Neural progenitor cell (in vitro differentiated cells): ENCODE measurements at places on chromosomes 16 and 17.

DNA sequence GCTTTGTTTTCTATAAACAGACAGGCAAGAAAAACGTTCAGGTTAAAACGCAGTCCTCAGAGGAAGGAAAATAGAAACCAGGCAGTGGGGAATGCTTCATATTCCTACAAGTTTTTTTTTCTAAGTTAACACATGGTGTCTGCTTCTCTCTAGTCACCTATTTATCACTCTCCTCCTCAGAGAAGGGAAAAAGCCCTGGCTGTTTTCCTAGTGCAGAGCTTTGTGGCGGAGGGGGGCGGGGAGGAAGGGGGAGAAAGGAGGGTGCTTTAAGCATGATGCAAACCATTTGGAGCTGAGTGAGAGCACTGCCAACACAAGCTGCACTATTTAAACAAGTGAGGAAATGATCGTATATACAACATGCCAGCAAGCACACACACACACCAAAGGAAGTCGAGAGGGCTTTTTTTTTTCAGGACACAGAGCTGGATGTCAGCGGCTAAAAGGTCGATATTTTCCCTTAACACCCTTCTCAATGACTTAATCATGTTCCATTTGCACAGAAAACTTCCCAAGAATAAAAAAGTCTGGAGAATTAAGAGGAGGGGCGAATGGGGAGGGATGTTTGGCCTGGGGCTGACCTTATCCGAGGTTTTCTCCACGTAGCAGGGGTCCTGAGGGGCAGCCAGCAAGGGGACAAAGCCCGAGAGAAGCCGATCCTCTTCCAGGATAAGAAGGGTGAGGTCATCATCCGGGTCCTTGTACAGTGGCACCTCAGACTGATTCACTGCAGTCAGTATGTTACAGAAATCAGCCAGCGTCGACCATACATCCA, 117.4 kb downstream of the HIC1 start:
- DNase-seq: peak; percentile 27

DNA sequence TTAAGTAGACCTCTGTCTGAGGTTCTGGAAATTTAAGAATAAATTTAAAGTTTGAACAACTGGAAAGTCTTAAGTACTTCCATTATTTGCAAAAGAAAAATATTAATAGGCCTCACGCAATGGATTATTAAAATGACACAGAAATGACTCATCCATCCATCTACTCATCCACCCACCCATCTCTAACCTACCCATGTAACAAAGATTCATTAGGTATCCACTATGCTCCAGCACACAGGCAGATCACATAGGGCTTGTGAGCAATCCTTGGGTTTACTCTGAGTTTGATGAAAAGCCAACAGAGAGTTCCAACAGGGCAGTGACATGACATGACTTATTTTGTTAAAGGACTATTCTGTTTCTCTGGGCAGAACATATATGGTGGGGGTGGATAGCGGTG, 93.3 kb downstream of the HELZ start:
- DNase-seq: no peak

GRCh38 chr16:10494343-10495030, 85.9 kb downstream of the EMP2 start:
- DNase-seq: no peak

- DNase-seq: peak; percentile 68
Measured at GRCh38 chr17:49498029-49498615, 3.0 kb downstream of the NGFR start.

DNA sequence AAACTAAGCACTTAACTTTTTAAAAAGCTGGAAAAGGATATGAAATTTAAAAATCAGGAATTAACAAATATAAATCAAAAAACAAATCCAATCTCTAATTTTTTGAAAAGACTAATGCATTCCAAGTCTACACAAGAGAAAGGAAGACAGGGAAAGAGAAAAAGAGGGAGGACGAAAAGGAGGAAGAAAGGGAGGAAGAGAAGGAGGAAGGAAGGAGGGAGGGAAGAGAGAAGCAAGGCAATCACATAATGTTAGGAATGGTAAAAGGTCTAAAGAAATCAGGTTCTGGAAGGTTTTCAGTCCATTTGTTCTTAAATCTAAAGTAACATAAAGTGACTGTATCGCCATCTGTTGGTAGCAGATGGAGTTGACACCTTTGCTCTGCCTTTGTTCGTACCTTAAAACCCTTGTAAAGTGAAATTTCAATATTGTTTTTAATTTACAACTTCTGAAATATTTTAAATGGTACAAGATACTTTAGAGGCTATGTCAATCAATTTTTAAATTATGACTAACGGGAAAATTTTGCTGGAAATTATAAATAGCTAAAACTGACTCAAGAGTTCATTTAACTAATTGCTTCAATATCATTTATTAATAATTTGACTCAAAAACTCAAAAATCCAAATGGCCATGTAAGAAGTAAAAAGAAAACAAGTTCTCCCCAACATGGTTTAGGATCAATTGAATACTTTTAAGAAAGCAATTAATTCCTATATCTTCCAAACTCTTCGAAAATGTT, 20.4 kb upstream of the CDYL2 start:
- peak; percentile 71 for DNase-seq

DNA sequence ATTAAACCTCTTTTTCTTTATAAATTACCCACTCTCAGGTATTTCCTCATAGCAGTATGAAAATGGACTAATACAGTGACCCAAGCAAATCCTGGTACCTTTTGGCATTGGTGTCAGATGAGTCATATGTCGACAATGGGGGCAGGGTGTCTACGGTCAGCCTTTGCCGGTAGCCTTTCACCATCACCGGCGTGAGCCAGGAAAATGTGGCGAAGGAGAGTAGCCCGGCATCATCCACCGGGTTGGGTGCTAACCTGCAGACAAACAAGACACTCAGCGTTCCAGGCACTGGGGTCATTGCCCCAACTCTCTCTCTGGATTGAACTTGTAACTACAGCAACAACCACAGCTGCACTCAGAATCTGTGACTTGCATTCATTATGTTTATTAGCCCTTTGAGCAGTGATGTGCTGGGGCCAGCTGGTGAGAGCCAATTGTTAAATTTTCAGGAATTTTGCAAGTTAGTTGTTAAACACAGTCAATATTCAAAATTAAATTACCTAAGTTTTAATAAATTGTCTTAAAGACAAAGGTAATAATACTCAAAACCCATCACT, 11.9 kb downstream of the ABCC12 start:
- no peak for DNase-seq

- DNase-seq: no peak
Measured at GRCh38 chr16:21279501-21279900, 1.4 kb upstream of the CRYM start.

DNA sequence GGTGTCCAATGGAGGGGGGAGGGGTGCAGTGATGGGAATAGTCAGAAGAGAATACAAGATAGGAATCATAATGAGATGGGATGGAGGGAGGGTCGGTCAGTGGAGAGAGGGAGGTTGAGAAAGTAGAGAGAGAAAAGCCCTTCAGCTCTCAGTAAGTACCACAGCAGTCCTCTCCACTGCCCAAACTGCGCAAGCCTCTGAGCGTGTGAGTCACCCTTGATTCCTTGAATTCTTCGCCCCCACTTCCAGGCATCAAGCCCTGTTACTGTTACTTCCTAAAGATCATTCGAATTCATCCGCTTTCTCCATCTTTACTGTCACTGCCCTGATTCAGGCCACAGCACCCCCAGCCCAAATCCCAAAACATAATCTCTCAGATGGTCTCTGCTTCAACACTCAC, 2.5 kb downstream of the GUCY2D start:
- no peak for DNase-seq

GRCh38 chr16:28104404-28104803, 40.9 kb upstream of the GSG1L start:
- no peak for DNase-seq

- DNase-seq: no peak
Measured at GRCh38 chr16:49120631-49121030, 161.0 kb downstream of the CBLN1 start.

GRCh38 chr17:79017546-79018369, 6.2 kb upstream of the C1QTNF1 start:
- no peak for DNase-seq

GRCh38 chr17:8056232-8056975, 17.5 kb downstream of the ALOX15B start:
- no peak for DNase-seq

DNA sequence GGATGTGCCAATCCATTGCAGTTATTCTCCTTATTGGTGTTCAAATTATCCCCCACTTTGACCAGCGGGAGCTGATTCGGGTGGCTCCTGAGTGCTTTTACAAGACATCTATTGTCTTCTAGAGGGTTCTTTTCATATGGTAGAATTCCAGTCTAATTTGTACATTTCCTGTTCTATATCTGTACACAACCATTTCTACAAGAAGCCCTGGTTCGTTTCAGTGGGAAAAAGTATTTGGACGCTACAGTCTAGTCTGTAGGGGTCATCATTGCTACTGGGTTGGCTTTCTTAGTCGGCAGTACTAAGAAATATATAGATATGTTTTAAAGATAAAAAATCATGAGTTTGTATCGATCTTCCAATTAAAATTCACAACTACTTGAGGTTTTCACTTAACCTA, 262.6 kb downstream of the MAP2K6 start:
- DNase-seq: no peak

- no peak for DNase-seq
Measured at GRCh38 chr16:72444696-72445095, 272.7 kb upstream of the PMFBP1 start.

GRCh38 chr17:34261568-34262337, 6.7 kb downstream of the CCL2 start:
- no peak for DNase-seq
